NCI-H1694 treated with DMSO at 0.1 percent for 48 hours (cell line): ENCODE measurements at places on chromosomes 1 and 21.
A peak's percentile ranks its signal among the peaks of the same experiment; 100 is the strongest.

GRCh38 chr1:25472471-25472870, 41.8 kb downstream of the MACO1 start:
- no peak for DNase-seq

GRCh38 chr1:206037581-206037980, 13.9 kb upstream of the CTSE start:
- DNase-seq = no peak

GRCh38 chr1:2288311-2288710, 60.2 kb downstream of the SKI start:
- no peak for DNase-seq

DNA sequence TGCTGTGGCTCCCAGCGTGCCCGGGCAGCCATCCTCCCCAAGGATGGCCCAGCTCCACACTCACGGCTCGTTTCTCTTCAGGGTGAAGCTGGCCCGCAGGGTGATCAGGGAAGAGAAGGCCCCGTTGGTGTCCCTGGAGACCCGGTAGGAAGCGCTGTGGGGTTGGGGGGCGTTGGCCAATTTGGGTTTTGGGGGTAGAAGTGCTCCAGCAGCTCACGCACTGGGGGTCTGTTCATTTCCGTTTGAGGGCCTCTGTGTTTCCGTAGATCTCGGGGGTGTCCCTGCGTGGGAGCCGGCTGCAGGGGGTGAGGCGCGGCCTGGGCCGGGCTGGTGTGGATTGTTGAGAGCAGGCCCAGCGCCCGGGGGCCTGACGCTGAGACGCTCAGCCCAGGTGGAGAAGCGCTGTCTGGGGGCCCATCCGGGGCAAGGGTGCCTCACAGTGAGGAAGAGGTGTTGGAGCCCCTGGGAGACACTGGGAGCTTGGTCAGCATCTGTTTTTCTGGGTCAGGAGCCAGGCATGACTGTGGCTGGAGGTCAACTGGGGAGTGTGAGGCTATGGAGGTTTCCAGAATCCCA, 12.6 kb downstream of the COL6A1 start:
- no peak for DNase-seq

GRCh38 chr21:29168891-29169315, 38.5 kb downstream of the MAP3K7CL start:
- no peak for DNase-seq

- no peak for DNase-seq
Measured at GRCh38 chr1:219563568-219563967, 49.3 kb downstream of the ZC3H11B start.

- DNase-seq = no peak
Measured at GRCh38 chr21:26751305-26751704, 93.9 kb downstream of the ADAMTS1 start.

DNA sequence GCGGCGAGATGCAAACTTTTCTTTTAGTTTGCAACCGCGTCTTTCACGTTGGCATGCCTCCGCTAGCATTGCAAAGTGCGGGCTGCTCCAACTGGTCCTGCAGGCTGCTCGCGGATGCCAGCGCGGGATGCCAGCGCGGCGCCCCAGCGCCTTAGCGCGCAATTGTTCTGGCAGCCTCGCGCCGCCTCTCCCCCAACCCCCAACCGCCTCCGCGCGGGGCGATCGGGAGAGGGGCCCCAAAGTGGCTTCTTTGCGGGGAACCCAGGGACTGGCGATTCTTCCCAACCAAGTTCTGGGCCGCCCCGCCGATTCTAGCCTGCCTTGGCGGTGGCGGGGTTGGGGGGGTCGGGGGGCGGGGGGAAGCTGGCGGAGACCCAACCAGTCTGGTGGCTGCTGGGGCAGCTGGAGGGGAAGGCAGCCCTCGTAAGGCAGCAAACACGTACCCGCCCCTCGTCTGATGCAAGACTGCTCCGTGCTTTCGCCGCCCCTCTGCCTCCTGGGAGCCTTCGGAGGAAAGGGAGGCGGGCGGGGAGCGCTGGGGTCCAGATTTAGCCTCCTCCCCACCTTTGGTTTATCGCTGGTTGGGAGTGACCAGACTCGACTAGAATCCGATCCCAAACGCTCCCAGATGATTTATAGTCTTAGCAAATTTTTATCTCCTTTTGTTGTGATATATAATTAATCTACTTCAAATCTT, 756 bp downstream of the PHGDH start:
- DNase-seq = peak; percentile 82

GRCh38 chr21:26814386-26814785, 30.8 kb downstream of the ADAMTS1 start:
- DNase-seq = no peak

DNA sequence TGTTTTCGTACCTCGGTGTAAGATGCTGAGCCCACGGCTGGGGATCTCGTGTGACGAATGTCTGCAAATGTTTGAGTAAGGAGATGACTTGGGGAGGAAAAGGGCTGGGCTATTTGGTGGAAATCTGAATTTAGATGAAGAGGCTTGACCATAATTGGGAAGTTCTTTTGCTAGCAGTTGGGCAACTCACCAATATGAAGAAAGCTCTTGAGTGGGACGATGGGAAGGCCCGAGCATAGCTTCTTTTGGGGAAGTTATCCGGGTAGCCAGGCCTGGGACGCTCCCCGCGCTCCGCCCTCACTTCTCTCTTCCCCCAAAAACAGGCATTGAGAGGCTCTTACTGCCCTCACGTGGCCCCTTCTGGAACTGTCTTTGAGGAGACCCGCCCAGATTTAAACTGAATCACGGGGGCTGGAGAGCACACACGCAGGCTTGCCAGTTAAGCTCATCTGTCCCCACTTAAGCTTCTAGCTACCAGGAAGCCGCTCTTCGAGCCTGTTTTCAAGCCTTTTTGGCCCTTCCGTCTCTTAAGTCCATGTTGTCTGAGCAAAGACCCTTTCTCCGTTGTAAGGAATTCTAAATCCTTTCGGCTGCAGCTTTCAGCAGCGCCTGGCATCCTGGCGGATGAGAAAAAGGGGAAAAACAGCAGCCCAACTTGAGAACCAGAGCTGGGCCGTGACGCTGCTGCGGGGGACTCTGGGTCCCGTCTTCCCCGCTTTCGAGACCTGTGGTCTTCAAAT, 93.1 kb downstream of the NID1 start:
- peak; percentile 95 for DNase-seq

DNA sequence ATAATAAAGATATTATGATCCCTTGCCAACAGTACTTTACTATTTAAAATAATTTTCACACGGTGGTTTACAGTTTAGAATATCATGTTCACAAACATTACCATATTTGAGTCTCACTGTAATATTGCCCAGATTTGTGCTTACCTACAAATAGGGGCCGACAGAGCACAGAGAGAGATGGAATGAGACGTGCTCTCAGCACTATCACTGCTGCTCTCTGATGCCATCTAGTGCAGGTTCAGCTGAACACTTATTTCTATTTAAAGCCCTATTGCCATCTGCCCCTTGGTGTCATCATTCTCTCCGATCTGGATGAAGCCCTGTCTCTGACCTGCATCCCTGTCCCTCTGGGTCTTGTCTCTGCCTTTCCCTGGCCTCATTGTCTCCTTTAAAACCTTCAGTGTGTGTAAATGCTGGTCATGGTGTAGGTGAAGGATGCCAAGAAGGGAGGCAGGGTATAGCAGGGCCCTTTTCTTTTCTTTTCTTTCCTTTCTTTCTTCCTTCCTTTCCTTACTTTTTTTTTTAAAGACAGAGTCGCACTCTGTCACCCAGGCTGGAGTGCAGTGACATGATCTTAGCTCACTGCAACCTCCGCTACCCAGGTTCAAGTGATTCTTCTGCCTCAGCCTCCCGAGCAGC, 6.9 kb upstream of the GPATCH4 start:
- DNase-seq = peak; percentile 99

- DNase-seq = peak; percentile 20
Measured at GRCh38 chr1:190942475-190942874, 464.8 kb upstream of the BRINP3 start.

DNA sequence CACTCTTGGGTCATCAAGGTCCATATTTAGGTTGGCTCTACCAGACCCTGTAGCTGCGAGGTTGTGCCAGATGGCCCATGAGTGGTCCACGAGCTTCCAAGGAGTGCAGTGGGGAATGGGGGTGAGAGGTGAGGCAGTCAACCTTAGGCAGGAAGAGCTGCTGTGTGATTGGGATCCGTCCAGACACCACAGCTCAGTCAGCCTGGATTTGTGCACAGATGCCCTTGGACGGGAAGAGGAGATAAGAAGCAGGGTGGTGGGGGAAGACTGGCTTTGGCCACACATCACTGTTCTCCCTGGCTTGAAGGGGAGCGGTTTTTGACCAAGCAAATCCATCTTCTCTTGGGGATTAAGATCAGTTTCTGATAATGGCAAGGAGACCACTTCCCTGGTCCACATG, 130.6 kb downstream of the IGSF21 start:
- no peak for DNase-seq

DNA sequence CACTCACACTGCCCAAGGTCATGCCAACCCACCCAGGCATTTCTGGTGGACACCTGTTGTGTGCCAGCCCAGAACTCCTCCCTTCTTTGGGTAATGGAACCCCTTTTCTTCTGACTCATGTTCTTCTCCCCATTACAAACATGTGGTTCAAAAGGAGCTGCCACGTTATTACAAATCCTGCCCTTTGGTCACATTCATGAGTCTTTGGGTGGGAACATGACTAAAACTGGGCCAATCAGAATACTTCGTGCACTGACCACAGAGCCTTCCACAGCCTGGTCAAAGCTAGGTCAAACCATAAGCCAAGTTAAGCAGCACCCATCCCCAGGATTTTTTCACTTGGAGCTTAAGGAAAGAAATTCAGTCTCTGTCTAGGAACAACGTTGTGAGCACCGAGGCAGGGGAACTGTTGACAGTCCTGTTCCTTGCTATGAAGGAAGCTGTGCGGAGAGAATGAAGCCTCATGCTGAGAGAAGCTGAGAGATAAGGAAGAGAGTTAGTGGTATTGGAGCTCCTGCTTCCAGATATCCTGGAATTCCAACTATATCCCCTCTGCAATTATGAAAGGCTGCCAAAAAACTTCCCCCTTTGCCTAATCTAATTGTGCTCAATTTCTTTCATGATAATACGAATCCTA, 46.8 kb upstream of the DIPK1A start:
- DNase-seq = no peak

- no peak for DNase-seq
Measured at GRCh38 chr1:185077374-185077773, 32.0 kb downstream of the RNF2 start.

- no peak for DNase-seq
Measured at GRCh38 chr1:241186716-241187115, 170.3 kb downstream of the RGS7 start.

DNA sequence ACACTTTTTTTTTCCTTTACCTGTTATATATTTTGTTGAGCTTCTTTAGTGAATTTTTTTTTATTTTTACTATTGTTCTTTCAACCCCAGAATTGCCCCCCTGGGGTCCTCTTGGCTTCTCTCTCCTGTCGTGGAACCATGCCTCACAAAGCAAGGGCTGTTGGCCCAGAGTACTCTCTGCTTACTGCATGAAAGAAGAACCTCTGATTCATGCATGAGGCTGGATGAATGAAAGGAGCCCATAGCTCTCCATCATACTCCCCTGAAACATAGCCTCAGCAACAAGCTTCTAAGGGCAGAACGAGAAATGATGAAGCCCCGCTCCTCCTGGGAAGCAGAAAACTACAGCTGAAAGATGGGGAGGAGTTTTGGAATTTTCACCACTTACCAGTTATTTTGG, 1441.0 kb downstream of the BRINP3 start:
- no peak for DNase-seq

DNA sequence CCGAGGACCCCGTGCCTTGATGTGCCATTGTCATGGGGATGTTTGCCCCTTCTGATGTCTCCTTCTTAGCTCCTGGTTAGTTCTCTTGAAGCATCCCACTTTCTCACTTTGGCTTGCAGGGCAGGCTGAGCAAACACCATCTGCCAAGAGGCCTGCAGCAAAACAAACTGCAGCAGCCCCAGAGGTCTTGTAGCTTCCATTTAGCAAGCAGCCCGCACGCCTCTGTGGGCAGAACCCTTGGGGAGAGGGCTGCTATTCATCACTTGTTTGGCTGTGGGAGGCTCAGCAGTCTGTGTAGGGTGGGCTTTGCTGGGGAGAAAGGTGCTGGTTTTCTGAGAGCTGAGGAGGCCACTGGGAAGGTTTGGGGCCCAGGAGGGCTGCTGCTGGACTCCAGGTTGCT, 56.7 kb downstream of the KCNC4 start:
- peak; percentile 81 for DNase-seq

- DNase-seq = no peak
Measured at GRCh38 chr21:39326607-39327307, 13.3 kb upstream of the BRWD1 start.

GRCh38 chr1:170967042-170967910, 31.9 kb downstream of the MROH9 start:
- peak; percentile 22 for DNase-seq

DNA sequence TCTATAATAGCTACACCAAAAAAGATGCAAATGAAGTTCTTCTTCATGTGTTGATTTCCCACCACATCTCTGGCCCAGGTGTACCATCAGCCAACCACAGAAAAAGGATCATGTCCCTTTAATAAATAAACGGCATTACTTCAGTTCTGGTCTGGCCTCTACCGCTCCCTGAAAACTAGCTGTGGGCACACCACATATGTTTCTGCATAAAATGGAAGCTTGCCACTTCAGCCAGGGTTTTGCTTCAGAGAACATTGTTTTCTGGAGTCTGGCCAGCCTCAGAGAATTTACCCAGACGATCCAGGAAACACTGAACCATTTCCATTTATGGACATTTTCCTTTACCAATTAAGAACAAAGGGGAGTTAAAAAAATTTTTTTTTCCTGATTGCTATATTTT, 5.8 kb upstream of the LAMC2 start:
- DNase-seq = peak; percentile 97

DNA sequence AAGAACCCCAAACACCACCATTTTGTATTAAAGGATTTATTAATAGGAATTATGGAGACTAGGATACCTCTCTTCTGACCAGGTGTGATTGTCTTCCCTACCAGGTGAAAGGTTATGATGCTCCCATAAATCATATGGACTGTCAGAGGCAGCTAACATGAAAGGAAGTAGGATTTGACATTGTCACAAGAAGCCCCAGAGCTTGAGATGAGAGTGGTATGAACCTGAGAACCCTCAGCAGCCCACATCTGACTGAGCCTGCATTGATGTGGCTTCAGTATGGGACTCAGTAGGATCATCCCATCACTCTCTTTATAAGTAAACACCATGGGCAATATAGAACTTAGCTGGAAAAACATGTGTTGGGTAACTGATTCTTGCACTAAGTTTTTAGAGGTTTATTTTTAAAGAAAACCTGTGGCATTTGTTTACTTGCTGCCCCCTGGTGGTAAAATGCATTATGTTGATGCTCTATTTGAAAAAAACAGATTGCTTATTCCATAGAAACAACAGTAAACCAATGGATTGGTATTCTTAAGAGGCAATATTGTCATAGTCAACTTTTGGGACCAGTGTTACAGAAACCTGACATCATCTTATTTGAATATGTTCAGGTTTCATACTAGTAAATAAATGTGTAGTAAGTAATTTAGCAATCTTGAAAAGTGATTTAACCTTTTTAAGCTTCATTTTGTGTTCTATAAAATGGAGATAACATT, 16.6 kb upstream of the CACYBP start:
- peak; percentile 31 for DNase-seq

GRCh38 chr21:45330075-45330781, 42.5 kb upstream of the POFUT2 start:
- DNase-seq = no peak

- DNase-seq = no peak
Measured at GRCh38 chr1:79380078-79380477, 373.5 kb upstream of the ADGRL4 start.

- no peak for DNase-seq
Measured at GRCh38 chr1:61301824-61302657, 219.7 kb downstream of the NFIA start.
